ENCODE measurements at places on chromosomes 16 and 17.

DNA sequence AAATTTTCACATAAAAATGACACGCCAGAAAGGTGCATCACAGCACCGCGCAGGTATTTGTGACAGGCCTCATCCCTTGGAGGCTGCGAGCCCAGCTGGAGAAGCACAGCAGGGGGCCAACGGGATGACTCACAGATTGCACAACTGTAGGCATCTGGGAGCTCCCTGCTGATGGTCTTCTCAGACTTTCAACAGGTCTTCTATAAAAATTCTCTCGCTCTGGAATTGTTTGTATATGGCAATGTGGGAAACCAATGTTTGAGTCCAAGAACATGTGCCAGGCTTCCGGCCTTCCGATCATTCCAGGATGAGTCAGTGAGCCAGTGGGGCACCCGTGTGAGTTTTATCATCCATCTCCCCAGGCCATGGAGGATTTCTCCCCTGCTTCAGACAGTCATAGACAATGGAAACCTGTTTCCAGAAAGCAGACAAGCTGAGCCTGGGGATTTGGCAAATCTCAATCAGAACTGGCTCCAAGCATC is 24.1 kb upstream of the ADORA2B start:
- DNase-seq, result no peak

DNA sequence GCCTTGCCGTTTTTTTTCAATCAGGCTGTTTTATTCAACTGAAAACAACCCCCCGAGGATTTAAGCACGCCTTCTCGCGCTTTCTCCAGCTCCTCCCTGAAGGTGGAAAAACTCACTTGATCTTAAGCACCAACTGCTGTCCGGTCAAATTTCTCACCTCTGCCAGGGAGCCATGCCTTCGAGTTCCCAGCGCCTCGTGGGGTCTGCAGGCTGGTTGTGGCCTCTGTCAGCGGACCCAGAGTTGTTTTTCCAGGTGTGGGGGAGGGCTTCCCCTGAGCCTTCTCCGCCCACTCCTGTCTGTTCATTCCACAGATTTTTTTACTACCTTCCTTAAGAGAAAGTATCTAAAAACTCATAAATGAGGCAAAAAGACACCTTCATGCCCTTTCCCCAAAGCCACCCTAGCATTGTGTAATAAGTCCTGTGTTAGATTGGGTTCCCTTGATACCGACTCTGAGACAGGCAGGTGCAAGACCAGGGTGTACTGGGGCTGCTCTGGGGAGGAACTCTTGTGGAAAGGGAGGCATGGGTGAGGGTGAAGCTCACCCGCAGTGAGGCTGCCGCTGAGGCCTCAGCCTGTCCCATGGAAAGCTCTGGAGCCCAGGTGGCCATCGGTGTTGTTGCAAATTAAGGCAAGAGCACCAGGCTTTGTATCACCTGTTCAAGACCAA is 101.6 kb downstream of the AXIN2 start:
- no peak for DNase-seq

DNA sequence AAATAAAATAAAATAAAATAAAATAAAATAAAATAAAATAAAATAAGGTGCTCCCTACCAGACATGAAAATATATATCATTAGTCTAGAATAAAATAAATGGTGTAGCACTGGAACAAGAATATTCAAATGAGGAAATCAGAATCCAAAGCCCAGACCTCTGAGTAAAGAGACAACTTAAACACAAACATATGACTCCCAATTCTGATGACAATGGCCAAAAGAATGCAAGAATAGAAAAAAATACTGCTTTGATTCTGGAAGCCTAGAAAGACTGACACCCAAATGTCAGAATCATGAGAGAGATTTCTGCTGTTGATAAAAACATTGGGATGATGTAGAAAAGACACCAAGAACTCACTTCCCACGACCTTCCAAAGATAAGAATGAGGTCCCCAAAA is 27.9 kb downstream of the MYOCD start:
- no peak for DNase-seq

- DNase-seq, result no peak
These were observed 31.9 kb upstream of the CCR7 start for GRCh38 chr17:40597156-40597555.

- DNase-seq, result no peak
These were observed 102.5 kb downstream of the SALL1 start for GRCh38 chr16:51048544-51048943.

GRCh38 chr17:43129671-43130010 is 4.5 kb upstream of the BRCA1 start:
- DNase-seq, result no peak

GRCh38 chr17:32349503-32349853 is 479 bp upstream of the ZNF207 start:
- no peak for DNase-seq

DNA sequence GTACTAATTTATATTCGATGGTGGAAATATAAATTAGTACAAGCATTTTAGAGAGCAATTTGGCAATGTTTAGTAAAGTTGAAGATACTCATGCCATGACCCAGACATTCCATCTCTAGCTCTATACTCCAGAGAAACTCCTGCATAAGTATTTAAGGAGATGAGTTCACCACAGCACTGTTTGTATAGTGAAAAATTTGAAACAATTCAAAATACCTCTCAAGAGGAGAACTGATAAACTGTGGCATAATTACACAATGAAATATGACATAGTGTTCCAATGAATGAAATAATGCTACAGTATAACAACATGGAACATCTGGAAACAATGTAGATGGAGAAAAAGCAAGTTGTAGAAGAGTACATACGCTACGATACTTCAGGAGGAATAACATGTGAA is 48.6 kb upstream of the IRX3 start:
- DNase-seq, result no peak

- DNase-seq, result no peak
These were observed 21.2 kb downstream of the USP36 start for GRCh38 chr17:78819402-78819801.

- no peak for DNase-seq
These were observed 33.4 kb upstream of the ACSF3 start for GRCh38 chr16:89060207-89060794.

GRCh38 chr16:2779978-2780898 is 3.2 kb upstream of the ELOB start:
- DNase-seq, result no peak

- no peak for DNase-seq
These were observed 16.4 kb upstream of the GLG1 start for GRCh38 chr16:74623214-74623838.

Data from C1 segment of cervical spinal cord (tissue), 14 donors.